H7 (cell line): ENCODE measurements at places on chromosomes 2 and 18. TPM values are rescaled to one million over a fixed set of nuclear protein-coding genes. Genes with fewer than 3 reads are reported as not detected.

Gene SKOR2
- 0.07 and 0.15 TPM in 2 replicates for total RNA-seq

Gene PDE1A
- 0.10 TPM in 1 of 2 replicates, not detected in the other for total RNA-seq

Gene CRYGC
- not detected in 2 replicates for total RNA-seq

Gene ZSWIM2
- total RNA-seq = not detected in 2 replicates

Gene MARCHF4
- 0.38 and 0.55 TPM in 2 replicates for total RNA-seq

Gene MAP3K19
- total RNA-seq = not detected in 2 replicates

Gene FSHR
- total RNA-seq = not detected in 2 replicates

DNA sequence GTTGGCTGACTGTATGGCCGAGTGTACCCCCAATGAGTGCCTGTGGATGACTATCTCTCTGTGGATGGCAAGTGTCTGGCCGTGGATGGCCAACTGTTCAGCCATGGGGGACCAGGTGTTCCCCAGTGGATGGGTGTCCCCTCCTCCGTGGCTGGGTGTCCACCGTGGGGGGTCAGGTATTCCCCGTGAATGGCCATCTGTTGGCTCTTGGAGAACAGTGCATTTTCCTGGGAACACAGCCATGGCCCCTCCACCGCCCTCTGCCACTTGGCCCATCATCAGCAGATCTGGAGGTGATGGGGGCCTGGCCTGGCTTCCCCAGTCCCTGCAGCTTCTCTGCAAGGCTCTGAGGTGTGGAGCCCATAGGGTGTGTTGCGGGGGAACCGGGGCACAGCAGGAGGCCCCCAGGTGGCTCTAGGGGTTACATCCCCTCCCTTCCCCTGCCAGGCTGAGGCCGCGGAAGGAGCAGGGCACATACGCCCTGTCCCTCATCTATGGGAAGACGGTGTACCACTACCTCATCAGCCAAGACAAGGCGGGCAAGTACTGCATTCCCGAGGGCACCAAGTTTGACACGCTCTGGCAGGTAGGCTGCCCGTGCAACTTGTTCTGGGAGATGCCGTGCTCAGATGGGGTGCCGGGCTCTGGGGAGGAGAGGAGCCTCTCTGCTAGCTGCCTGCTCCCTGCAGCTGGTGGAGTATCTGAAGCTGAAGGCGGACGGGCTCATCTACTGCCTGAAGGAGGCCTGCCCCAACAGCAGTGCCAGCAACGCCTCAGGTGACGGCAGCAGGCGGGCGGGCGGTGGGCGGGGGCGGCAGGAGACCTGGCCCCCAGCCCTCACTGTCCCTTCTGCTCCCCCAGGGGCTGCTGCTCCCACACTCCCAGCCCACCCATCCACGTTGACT lies 19.3 kb downstream of the ZAP70 start:
- no peak for DNase-seq

DNA sequence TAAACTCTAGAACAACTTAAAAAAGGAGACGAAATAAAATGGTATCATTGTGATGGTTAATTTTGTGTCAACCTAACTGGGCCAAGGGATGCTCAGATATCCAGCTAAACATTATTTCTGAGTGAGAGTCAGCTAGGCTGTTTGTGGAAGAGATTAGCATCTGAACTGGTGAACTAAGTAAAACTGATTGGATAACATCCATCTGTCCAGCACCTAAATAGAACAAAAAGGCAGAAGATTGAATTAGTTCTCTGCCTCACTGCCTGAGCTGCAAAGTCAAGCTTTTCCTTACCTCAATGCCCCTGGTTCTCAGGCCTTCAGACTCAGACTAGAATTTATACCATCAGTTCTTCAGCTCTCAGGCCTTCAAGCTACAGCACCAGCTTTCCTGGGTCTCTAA lies 30.0 kb downstream of the PPP3R1 start:
- DNase-seq = no peak

DNA sequence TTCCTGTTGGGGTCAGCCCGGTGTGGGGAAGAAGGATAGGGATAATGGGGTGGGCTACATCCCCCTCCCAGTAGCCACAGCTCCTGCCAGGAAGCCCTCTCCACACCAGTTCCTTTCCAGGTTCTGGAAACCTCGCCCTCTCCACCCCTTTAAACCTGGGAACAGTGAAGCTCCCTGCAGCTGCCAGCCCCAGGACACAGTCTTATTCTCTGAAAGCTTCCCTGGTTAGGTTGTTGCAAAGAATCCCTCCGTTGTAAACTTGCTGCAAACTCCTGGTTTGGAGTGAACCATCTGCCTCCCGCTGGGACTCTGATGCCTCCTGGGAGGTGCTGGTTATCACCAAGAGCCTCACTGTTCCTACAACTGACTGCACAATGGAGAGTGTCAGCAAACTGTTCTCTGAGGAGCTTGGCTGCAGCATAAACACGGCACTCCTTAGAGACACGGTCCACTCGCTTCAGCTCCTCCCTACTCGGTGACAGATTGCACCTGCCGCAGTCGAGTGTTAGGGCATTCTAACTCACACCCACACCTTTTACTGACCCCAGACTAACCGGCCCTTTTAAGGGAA lies 261.8 kb upstream of the RAB6C start:
- DNase-seq = no peak

DNA sequence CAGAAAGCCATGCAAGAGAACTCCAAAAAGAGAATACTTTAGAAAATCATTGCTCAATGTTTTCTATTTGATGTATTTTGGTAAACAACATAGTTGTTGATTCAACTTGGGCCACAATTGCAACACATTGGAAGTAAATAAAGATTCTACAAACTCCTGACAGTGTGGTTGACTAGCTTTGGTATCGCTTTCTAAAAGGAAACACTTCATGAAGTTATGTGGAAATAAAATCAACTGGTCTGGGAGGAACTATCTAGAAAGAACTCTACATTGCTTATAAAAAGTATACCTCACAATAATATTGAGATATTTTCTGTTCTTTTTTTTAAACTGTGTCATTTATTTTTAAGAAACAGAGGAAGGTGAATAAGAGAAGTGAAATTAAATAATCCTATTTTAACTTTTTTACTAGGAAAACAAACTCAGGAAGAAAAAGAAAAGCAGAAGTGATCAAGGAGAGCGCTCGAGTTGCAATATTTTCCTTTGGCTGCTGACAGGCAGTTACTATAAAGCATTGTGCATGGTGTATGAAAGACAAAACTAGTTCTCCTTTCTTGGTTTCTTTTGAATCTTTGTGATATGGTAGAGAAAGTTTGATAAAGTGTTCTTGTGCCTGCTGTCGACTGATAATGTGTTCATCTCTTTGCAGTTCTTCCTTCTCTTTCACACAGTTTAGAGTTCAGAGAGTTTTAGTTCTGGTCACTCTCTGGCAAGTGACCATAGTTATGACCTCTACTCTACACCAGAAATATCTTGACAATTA lies 3.0 kb downstream of the DHRS9 start:
- no peak for DNase-seq

DNA sequence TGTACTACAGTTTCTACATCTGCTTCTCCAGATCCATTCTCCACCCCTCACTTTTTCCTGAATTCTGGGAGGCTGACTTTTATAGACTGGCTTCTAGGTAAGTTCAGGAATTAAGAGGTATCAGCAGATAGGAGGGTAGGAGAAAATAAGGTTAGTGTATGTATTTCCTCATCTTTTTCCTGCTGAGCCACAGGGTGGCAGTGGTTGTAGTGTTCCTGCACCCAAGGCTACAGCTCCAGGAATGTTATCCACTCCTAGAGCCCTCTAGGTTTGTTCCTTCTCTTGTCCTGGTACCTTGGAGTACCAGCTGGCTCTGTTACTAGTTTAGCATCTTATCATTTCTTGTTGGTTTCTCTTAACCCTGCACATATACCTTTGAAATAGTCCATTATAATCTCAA lies 40.7 kb upstream of the C2orf66 start:
- peak; percentile 24 for DNase-seq

DNA sequence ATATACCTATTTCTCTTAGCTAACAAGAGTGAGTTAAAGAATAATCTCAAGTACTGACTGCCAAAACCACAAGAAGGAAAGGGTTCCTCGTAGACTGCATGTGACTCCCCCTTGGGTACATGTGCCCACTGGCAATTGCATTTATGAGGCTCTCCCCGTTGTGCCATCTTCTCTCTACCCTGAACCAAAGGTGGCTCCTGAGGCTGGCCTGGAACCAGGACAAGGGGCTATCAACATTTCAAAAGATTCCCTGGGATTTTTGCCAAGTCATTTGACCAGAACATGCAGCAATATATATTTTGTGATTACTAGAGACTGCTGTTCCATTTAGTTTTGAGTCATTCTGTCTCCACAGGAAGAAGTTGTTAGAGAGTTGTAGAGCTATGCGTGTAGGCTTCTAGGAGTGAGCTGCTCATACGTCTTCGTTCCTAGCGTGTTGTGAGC lies 45.8 kb downstream of the LAMA3 start:
- no peak for DNase-seq

GRCh38 chr18:13566941-13567746 lies 159.2 kb downstream of the FAM210A start:
- peak; percentile 62 for DNase-seq

DNA sequence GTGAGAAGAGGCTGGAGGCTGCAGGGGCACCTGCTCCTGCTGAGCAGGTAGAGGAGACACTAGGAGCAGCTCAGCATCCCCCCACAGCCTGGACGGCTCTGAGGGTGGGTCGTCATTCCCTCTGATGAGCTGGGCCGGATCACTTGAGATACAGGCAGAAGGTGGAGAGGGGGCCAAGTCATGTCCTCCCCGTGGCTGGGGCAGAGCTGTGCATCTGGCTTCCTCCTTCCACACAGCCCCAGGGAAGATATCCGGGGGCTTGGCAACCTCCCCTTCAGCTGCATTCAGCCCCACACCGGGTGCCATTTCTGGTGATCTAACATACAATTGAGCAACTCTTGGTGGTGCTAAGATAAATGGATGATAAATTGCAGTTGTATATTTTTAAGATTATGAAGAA lies 236.9 kb downstream of the LDLRAD4 start:
- DNase-seq = no peak

- no peak for DNase-seq
These were observed 156.4 kb upstream of the ITGA4 start for GRCh38 chr2:181300600-181301291.

GRCh38 chr2:231263118-231263831 lies 64.8 kb downstream of the ARMC9 start:
- DNase-seq = no peak

DNA sequence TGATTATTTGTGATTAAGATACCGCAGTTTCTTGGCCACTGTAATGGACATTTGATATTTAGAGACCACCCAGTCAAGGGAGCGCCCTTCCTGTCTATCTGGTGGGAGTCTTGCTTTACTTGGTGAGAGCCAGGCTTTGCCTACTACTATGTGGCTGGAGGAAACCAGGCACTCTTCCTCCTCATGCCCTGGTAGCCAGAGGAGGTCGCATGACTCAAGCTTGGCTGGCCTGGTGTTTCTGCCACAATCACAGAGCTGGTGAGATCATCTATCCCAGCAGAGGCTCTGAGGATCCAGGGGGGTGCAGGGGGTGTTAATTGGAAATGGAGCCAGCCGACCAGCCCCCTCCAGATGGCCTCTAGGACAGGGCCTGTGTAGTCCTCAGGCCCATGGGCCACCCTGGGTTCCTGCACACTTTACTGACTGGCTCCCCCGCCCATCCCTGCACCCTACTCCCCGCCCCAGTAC lies 46.8 kb upstream of the BIN1 start:
- DNase-seq = no peak

DNA sequence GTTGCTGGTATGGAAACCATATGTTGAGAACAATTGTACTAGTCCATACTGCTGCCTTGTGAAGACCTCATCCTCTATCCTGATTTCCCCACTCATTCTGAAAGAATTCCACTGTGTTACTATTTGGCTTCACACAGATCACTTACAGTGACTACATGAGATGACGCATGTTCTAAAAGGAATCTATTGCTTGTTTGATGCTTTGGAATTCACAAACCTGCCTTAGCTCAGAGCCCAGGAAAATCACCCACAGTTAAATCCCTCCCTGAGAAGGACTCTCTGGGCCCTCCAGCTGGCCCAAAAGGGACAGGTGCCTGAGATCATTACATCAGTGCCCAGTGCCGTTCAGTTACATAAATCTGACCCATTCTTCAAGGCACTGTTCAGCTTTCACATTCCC lies 45.3 kb downstream of the KLHL29 start:
- no peak for DNase-seq

GRCh38 chr2:20962939-20963557 lies 80.8 kb downstream of the APOB start:
- DNase-seq = peak; percentile 74

DNA sequence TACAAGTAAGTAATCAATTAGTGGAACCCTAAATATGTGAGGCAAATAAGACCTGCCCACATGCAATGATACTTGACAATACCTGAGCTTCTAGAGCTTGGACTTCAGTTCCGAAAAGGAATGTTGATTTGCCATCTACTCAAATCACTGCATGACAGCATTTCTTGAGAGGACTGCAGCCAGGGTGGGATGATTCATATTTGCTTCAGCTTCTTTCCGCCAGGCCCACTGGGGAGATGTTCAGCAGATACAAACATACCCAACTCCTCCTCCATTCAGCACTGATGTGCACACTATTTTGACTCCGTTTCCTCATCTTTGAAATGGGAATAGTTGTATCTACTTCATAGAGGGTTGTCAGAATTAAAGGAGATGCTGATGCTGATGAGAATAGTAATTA lies 28.8 kb upstream of the TMEM177 start:
- DNase-seq = no peak

- DNase-seq = peak; percentile 93
These were observed 3.4 kb upstream of the DUSP2 start for GRCh38 chr2:96148410-96149217.

- no peak for DNase-seq
These were observed 178.3 kb upstream of the CRIM1 start for GRCh38 chr2:36177282-36177681.

- DNase-seq = no peak
These were observed 63.6 kb downstream of the CERS6 start for GRCh38 chr2:168519534-168520308.

DNA sequence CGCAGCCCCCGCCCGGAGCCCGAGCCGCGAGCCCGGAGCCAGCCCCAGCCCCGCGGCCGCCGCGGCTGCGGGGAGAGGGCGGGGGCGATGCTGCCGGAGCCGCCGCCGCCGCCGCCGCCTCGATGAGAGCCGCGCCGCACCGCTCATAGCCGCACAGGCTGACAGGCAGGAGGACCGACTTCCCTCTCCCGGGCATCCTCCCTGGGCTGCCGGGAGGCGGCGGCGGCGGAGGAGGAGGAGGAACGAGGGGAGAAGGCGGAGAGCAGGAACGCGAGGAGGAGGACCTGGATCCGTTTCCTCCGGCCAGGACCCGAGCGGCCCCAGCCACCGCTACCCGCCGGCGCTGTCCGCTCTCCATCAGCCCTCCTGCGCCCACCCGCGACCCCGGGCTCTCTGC lies 370 bp downstream of the KLHL29 start:
- peak; percentile 86 for DNase-seq

- DNase-seq = no peak
These were observed 117.7 kb downstream of the ZEB2 start for GRCh38 chr2:144402251-144402650.
